ENCODE measurements at places on chromosomes 4 and X.

DNA sequence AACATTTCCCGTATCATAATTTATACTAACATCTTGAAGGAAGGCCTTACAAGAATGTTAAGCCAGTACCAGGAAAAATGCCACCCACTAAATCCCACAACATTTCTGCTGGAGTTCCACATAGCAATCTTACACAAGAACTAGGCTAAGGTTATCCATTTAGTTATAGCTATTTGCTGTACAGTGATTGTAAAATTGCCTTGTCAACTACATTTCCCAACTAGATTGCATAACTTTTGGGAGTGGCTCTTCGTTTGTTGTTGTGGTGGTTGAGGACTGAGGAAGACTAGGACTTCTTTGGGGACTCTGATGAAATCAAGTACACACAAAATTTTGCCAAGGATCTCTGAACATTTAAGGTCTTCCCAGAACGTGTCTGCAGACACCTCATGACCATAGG, 8.0 kb downstream of the IBSP start:
- DNase-seq: no peak

DNA sequence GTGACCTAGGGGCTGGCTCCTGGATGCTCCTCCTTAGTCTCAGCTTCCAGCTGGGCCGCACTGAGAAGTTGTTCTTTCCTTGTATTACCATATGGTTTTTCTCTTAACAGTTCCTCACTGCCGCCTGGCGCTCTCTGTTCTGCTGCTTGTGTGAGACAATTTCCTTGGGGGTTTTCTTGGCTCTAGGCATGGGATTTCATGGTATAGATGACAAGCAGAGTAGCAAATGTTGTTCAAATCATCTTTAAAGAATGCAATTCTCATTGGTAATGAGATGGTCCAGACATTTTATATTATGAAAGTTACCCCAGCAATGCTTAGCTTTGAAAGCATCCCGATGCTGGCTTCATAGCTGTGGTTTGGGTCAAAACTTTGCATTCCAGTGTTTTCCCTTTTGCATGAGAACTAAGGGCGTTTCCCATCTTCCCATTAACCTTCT, 37.6 kb downstream of the SEPTIN11 start:
- peak; percentile 95 for DNase-seq

DNA sequence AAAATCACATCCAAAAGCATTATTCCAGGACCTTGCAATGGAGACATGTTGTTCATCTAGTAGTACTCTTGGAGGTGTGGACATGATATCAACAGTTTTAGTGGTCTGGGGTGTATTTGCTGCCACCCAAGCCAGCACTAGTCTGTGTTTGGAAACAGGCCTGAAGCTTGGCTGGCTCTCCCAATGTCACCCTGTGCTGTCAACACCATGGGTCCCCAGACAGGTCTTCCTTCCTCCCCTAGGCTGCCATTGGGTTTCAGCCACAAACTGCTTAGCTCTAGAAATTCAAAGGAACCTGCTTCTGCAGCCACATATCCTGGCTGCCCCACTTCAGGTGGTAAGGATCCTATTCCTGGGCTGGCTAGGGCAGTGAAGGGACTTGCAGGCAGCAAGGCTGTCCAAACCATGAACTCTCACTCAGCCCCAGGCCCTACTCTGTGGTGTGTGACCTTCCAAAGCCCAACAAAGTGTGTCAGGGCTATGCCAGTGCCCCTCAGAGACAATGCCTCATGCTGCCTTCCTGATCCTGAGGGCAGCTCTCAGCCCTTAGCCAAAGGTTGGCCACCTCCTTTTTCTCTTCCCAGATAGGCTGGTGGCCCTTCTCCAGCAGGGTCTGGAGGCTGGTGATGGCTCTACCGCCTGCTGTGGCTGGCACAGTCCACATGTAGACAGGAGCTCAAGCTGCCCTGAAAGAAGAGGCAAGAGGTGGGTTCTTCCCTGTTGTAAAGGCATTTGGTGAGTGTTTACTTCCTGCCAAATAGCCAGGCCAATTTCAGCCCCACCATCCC, 18.3 kb downstream of the AMER1 start:
- no peak for DNase-seq

DNA sequence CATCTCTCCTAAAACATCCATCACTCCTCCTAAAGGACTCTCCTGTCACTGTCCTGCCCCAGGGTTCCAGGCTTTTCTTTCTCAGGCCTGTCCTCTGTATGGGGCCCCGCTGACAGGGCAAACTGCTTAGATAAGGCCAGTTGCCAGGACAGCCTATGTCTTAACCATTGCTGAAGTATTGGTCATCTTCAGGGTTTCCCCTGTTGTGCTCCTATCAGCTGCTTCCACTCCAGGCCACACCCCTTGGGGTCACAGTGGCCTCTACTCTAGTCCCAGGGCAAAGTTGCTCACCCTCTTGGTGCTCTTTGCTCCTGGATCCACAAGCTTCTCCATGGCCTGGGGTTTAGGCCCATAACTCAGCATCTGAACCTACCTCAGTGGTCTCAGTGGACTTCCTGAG, 138.0 kb upstream of the PJA1 start:
- DNase-seq: no peak

DNA sequence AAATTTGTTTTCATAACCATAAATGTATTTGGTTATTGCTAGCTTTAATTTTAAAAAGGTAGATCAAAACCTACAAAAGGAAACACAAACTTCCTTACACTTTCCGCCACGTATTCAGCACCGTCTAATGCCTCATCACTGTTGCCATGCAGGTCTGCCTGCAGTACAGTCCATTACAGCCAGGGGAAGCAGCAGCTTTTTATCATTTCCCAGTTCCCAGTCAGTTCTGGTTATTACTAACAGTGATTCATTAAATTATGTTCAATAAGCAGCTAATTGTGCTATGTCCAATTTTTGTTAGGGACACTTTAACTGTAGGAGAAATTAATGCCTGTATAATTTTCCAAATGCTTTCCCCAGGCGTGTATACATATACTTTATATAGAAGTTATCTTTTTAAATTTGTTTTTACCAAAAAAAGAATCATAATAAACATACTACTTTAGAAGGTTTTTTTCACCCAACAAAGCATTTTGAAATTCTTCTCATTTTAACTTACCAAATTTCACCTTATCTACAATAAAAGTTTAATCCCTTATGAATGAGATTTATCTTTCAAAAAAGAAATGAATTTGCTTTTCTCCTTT, 93.3 kb downstream of the ANXA3 start:
- no peak for DNase-seq

DNA sequence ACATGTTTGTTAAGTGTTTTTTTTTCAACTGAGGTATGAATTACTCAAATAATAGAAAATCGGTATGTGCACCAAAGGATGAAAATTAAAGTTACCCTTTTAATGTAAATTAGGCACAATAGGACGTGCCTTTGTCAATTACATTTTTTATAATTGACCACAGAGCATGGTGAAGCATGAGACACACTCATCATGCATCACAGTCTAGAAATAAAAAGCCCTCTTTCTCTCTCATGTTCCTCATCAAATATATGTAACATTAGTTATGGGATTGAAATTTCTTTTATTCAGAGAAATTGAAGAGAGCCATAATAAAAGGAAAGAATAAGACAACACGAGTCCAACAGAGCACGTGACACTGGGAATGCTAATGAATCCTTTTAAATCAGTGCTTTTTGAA, 3.5 kb downstream of the GNRHR start:
- DNase-seq: no peak

GRCh38 chrX:118528071-118528737, 32.6 kb downstream of the DOCK11 start:
- no peak for DNase-seq

DNA sequence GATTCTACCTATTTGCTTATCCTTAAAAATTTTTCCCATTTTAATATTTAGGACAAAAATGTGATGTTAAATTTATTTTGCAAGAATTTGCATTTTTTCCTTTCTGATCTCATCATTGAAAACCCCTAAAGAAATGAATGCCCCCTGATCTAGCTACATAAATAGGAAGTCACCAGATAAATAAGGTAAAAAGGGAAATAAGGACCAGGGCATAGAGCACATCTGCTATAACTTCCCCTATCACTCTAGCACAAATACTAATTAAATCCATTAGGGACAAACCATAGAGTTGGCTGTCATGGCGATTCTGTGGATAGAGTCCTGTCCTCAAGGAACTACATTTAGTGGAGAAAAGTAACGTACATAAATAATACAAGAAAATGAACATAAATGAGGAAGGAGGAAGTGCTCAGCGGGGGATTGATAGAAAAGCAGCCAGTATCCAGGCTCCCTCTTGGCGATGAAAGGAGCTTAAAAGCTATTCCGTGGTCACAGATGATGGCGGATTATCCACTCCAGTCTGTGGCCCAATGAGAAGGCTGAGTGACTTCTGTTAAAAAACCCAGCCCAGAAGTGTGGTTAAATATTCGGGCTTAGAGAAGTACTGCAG, 76.9 kb upstream of the RPL34 start:
- no peak for DNase-seq

DNA sequence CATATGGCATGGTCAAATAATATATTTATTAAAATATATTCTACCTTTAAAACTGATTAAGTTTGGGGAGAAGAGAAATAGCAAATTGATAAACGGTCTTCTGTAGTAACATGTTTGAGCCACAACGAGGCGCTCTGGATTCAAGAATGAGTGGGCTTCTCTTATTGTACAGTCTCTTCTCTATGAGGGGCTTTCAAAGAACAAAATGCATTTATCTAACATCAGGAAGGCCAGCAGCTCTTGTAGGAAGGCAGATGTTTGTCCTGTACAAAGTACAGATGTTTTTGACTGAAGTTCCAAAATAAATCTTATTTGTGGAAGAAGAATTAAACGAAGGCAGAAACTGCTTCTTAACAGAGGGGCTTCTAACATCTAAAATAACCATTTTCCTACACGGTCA, 153.6 kb downstream of the RASL11B start:
- peak; percentile 55 for DNase-seq

GRCh38 chrX:42096265-42096920, 173.0 kb upstream of the CASK start:
- DNase-seq: peak; percentile 89

DNA sequence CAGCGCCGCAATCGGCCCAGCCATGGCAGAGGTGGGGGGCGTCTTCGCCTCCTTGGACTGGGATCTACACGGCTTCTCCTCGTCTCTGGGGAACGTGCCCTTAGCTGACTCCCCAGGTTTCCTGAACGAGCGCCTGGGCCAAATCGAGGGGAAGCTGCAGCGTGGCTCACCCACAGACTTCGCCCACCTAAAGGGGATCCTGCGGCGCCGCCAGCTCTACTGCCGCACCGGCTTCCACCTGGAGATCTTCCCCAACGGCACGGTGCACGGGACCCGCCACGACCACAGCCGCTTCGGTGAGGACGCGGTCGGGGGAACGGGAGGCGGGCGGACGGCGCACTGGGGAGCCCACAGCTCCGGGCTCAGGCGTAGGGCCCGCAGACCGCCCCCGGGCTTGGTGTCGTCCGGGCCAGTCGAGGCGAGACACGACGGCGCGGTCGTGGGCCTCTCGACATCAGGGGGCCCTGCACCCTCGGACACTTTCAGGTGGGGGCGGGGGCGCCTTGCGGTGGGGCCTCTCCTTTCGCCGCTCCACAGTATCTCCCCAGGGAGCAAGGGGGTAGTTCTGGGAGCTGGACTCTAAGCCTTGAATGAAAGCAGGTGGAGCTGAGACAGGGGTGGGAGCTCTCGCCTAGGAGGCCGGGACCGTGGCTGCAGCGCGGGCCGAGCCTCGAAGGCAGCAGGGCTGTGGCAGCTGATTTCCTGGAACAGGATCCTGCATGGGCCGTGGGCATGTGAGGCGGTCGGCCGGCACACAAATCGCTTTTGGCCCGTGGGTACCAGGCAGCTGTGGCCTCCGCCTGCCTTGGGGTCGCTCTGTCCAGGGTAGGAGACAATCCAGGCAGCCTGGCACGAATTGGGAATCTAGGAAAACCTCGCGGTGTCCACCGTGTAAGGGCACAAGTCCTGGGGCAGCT, 722 bp downstream of the FGF16 start:
- no peak for DNase-seq

DNA sequence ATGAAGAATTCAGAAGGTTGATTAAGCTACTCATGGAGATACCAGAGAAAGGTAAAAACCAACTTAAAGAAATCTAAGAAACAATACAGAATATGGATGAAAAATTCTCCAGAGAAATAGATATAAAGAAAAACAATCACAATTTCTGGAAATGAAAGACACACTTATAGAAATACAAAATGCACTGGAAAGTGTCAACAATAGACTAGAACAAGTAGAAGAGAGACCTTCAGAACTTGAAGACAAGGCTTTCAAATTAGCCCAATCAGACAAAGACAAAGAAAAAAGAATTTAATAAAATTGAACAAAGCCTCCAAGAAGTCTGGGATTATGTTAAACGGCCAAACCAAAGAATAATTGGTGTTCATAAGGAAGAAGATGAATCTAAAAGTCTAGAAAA, 9.6 kb downstream of the STBD1 start:
- DNase-seq: no peak

DNA sequence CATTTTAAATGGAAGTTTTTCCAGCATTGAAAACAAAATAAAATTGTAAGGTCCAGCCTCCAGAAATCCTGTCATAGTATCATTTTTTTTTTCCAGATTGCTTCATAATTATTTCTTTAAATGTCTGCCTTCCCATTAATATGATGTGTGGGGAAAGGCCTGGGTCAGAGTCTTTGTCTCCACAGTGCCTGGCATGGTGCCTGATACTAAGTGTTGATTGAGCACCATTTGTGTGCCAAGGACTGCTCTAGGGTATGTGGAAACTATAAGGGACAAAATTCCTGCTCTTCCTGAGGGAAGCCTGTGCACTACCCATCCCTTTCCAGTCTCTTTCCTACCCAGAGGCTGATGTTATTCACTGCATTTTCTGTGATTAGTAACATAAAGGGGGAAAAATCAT, 53.1 kb upstream of the BEND4 start:
- no peak for DNase-seq

GRCh38 chr4:187098429-187098828, 374.8 kb upstream of the FAT1 start:
- DNase-seq: no peak

GRCh38 chr4:60215906-60216305, 984.2 kb upstream of the ADGRL3 start:
- DNase-seq: no peak

- DNase-seq: no peak
These were observed 579.7 kb downstream of the SPRY1 start for GRCh38 chr4:123976285-123976684.

DNA sequence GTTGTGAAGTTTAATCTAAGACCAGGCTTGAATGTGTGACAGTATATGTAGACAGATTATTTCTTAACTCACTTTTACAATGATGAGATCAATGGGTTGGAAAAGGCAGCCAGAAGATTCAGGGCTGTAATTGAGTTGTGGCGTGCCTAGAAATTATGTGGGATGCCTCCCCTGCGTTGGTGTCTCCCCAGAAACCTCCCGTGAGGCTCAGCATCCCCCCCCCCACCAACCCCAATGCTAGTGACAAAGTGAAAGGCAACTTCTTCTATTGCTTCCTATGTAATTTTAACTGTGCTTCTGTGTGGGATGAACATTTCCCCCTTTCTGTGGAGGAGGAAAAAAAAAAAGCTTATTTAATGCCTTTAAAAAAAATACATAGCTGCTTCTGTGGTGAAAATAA, 297.9 kb downstream of the ARHGAP10 start:
- no peak for DNase-seq
